ENCODE measurements at places on chromosomes 6 and 20. TPM values are rescaled to one million over a fixed set of nuclear protein-coding genes. Genes with fewer than 3 reads are reported as not detected.

- no peak for DNase-seq
Observed at GRCh38 chr6:69398729-69399128, 398.1 kb downstream of the LMBRD1 start.

GRCh38 chr6:122640366-122640765 is 30.2 kb downstream of the PKIB start:
- DNase-seq, result no peak

SAMD3 gene
- 413 TPM for total RNA-seq

TNFRSF6B gene
- not detected for total RNA-seq

- DNase-seq, result no peak
Observed at GRCh38 chr6:90502866-90503407, 83.9 kb downstream of the MAP3K7 start.

QRSL1 gene
- 8.4 TPM for total RNA-seq

Measured in natural killer cell (primary cell).